PC-3 (cell line): ENCODE measurements at places on chromosomes 2 and 18. TPM values are rescaled to one million over a fixed set of nuclear protein-coding genes. Genes with fewer than 3 reads are reported as not detected.

Gene FKBP7
- total RNA-seq, result 3.7 and 4.2 TPM in 2 replicates

Gene FABP1
- total RNA-seq, result not detected in 2 replicates

GRCh38 chr2:233079953-233080835 is 20.1 kb downstream of the INPP5D start:
- no peak overlapping the region for H3K27ac ChIP-seq
- H3K36me3 ChIP-seq, result no peaks in the 10 kb centered on the region
- DNase-seq, result no peak
- no peaks in the 10 kb centered on the region for H3K4me1 ChIP-seq

- H3K27me3 ChIP-seq, result no peaks in the 10 kb centered on the region
- H3K36me3 ChIP-seq, result no peaks in the 10 kb centered on the region
- no peak overlapping the region for H3K4me3 ChIP-seq
- no peak for DNase-seq
These were observed 197.6 kb downstream of the MBD5 start for GRCh38 chr2:148218326-148219075.

GRCh38 chr18:62088156-62088555 is 98.7 kb downstream of the PIGN start:
- no peaks in the 10 kb centered on the region for H3K27me3 ChIP-seq
- no peaks in the 10 kb centered on the region for H3K36me3 ChIP-seq
- no peak overlapping the region for H3K27ac ChIP-seq

DNA sequence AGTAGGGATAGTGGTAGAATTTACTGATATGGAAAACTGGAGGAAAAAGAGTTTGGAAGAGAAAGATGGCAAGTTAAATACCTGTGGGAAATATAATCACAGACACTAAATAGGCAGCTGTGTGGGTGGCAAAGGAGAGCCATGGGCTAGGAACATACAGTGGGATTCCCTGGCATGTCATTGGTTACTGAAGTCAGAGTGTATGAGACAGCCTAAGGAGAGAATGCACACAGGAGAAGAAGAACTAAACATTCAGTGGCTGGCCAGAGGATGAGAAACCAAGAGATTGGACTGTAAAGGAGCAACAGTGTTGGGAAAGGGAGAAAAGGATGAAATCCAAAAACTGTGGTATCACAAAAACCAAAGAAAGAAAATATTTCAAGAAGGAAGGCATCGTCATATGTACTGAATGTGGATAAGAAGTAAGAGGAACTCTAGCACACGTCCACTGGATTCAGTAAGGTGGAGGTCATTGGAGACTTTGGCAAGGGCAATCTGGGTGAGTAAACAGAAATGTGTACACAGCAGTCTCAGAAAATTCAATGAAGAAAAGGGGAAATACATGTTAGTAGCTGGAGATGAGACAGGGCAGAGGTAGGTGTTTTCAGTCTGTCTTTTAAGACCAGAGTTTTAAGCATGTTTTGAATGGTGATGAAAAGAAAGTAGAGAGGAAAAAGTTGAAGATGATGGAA is 83.3 kb downstream of the SPIRE1 start:
- H3K4me1 ChIP-seq, result peaks cover 8% of the 10 kb centered on the region
- no peak for DNase-seq
- H3K4me3 ChIP-seq, result no peak overlapping the region

Gene GYPC
- not detected in 2 replicates for total RNA-seq

DNA sequence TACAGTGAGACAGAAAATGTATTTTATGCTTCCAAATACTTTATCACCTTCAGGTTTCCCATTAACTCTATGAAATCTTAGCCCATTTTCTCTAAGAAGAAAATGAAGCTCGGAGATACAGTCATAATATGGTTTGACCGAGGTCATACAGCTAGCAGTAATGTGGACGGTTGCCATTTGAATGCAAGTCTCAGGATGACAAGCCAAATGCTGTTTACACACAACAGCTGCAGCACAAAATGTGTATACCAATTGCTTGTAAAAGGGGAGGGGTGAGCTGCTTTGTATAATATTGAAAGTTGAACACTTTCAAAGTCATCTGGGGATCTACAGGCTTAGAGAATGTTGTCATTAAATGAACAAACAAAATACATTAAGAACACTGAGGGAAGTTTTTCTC is 93.8 kb upstream of the FSIP2 start:
- no peaks in the 10 kb centered on the region for H3K36me3 ChIP-seq
- no peak overlapping the region for H3K4me3 ChIP-seq
- H3K4me1 ChIP-seq, result no peaks in the 10 kb centered on the region
- H3K27ac ChIP-seq, result no peak overlapping the region
- no peaks in the 10 kb centered on the region for H3K27me3 ChIP-seq
- DNase-seq, result no peak

GRCh38 chr2:102025016-102025501 is 33.3 kb downstream of the IL1R2 start:
- H3K4me1 ChIP-seq, result 0 out of 2 replicates have a peak, but pooled peaks cover 4% of the 10 kb centered on the region
- no peak overlapping the region for H3K4me3 ChIP-seq
- DNase-seq, result no peak

GRCh38 chr2:45233301-45233700 is 224.0 kb upstream of the SIX2 start:
- no peaks in the 10 kb centered on the region for H3K36me3 ChIP-seq
- no peak overlapping the region for H3K4me3 ChIP-seq
- no peak overlapping the region for H3K27ac ChIP-seq
- no peak for DNase-seq
- H3K27me3 ChIP-seq, result no peaks in the 10 kb centered on the region

GRCh38 chr2:139156730-139157129 is 376.5 kb upstream of the NXPH2 start:
- H3K36me3 ChIP-seq, result no peaks in the 10 kb centered on the region
- H3K27me3 ChIP-seq, result no peaks in the 10 kb centered on the region
- H3K4me1 ChIP-seq, result peaks cover 8% of the 10 kb centered on the region; the same call in 1 of the 2 replicates

Gene ABCB6
- total RNA-seq, result 21.1 and 23.9 TPM in 2 replicates

DNA sequence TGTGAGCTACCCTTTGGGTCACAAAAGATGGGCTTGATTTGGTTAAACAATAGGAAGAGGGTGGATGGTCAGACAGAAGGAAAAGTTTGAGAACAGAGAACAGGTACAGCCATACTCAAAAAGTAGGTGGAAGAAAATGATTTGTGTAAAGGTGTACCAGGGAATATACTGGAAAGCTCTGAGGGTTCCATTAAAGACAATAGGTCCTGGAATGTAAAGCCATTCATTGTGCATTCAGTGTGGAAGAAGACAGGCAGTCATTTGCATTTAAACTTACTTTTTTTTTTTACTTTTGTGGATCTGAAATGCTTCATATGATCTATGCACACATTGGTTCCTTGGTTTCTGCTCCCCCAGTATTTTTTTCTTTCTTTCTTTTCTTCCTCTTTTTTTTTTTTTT is 581.4 kb upstream of the PIK3C3 start:
- H3K27ac ChIP-seq, result no peak overlapping the region
- no peaks in the 10 kb centered on the region for H3K27me3 ChIP-seq
- H3K36me3 ChIP-seq, result no peaks in the 10 kb centered on the region

DNA sequence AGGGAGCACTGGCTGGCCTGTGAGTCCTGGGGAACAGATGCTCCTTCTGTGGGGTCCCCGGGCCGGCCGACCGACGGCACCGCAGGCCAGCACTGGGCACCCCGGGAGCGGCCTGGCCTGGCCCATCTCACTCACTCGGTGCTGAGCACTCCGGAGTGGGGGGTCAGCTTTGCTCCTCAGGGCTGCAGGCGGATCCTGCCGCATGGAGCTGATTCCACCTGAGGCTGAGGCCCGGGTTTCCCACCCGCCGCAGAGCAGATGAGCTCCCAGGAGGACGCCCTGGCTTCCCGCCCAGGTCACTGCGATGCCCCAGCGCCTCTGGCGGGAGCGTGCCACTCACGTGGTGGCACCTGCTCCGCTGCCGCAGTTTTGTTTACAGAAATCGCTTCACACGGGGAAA is 418.6 kb downstream of the GALR1 start:
- H3K27ac ChIP-seq, result no peak overlapping the region
- no peaks in the 10 kb centered on the region for H3K4me1 ChIP-seq
- H3K36me3 ChIP-seq, result no peaks in the 10 kb centered on the region
- peaks cover 17% of the 10 kb centered on the region; the same call in 1 of the 2 replicates for H3K27me3 ChIP-seq

- no peaks in the 10 kb centered on the region for H3K27me3 ChIP-seq
- no peak overlapping the region for H3K27ac ChIP-seq
- no peak overlapping the region for H3K4me3 ChIP-seq
- peaks cover 9% of the 10 kb centered on the region for H3K4me1 ChIP-seq
- peaks cover 7% of the 10 kb centered on the region; the same call in 1 of the 2 replicates for H3K36me3 ChIP-seq
- DNase-seq, result peak; percentile 50
These were observed 83.8 kb downstream of the FAM117B start for GRCh38 chr2:202718614-202719013.

Gene FNDC4
- 1.7 and 4.7 TPM in 2 replicates for total RNA-seq

DNA sequence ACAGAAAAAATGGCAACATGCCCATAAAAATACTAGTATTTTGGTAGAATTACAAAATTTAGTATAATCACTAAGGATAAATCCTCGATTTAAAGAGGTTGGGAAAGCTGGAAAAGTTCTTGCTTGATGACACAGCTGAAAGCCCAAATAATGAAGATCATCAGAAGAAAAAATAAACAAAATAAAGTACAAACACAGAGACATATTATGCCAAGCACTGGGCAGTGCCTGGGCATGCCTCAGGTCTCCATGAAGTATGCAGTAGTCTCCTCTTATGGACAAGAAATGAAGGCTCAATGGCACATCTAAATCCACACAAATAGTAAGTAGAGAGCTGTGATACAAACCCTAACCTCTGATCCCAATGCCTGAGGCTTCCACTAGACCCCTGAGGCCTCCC is 57.7 kb downstream of the RNU4ATAC start:
- H3K4me3 ChIP-seq, result no peak overlapping the region
- H3K36me3 ChIP-seq, result no peaks in the 10 kb centered on the region
- H3K27ac ChIP-seq, result no peak overlapping the region
- no peaks in the 10 kb centered on the region for H3K4me1 ChIP-seq

- peak overlapping the region; percentile 94; the same call in 1 of the 2 replicates for H3K4me3 ChIP-seq
- peak overlapping the region; percentile 58 for H3K27ac ChIP-seq
- peaks cover 42% of the 10 kb centered on the region for H3K36me3 ChIP-seq
- peaks cover 27% of the 10 kb centered on the region for H3K4me1 ChIP-seq
These were observed 3.0 kb downstream of the BUB1 start for GRCh38 chr2:110674620-110675555.

- no peak overlapping the region for H3K27ac ChIP-seq
- H3K4me3 ChIP-seq, result no peak overlapping the region
- no peaks in the 10 kb centered on the region for H3K36me3 ChIP-seq
- no peaks in the 10 kb centered on the region for H3K27me3 ChIP-seq
- peak; percentile 46 for DNase-seq
These were observed 636.0 kb upstream of the LRATD1 start for GRCh38 chr2:13996527-13996926.

DNA sequence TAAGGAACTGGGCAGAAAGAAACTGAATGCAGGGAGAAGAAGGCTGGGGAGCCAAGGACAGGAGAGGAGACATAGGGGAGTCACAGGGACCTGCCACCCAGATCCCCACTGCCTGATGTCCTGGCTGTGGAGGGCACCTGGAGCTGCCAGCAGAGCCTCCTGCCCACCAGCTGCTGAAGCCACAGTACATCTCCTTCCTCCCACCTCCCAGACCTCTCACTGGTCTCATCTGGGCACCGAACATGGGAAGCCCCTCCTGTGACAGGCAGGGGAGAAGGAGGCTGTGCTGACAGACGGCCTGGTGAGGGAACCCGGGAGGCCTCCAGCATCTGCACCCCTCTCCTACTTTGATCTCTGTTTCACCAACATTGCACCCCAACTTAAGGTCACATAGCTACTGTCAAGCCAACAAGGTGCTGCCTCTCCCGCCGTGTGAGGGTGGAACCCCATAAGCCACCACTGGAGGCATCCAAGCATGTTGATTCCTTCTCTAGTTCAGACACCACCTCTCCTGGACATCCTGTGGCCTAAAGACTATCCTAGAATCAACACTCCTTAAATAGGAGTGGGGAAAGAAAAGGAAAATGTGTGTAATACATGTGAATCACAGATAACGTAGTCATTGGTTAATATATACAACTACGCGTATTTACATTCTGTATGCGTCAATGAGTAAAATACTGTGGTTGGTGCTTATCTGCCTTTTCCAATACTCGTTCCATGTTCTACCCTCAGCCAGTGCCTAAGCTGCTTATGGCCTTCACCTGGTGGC is 3.5 kb upstream of the RNPEPL1 start:
- no peaks in the 10 kb centered on the region; the same call in 1 of the 2 replicates for H3K36me3 ChIP-seq
- no peak overlapping the region for H3K4me3 ChIP-seq
- H3K27me3 ChIP-seq, result no peaks in the 10 kb centered on the region
- H3K27ac ChIP-seq, result peak overlapping the region; percentile 92
- peaks cover 58% of the 10 kb centered on the region for H3K4me1 ChIP-seq
- peak; percentile 31 for DNase-seq

Gene VWA3B
- total RNA-seq, result not detected in 2 replicates

DNA sequence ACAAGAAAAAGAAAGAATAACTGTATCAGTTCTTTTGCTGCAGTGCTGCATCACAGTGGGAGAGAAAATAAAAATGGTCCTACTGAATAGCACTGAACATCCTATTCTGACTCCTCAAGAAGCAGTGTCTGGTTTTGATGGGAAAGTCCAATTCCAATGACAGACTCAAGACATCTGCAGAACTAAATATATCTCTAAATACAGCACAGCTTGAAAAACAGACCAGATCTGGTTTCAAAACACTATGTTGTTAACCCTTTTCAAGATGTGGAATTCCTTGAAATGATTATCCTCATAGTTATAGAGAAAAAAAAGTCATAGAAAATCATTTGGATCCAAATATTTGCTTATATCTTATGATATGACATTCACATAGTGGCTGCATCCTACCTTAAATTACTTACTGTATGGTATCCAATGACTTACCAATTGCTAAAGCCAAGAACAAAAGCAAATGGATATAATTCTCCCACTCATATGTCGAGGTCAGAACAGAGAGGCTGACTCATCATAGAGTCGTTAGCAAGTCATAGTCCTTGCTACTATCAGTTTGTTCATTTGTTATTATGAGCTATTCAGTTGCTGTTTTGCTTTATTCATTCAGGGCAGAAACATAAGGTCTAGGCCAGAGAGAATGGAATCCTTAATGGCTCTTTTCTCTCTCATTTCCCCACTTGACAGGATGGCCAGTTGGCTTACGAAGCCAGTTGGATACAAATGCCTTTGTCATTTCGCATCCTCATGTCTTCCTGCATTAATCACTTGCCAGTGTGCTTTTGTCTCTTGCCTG is 62.5 kb upstream of the ACVR2A start:
- H3K27me3 ChIP-seq, result no peaks in the 10 kb centered on the region
- H3K4me1 ChIP-seq, result 0 out of 2 replicates have a peak, but pooled peaks cover 7% of the 10 kb centered on the region
- H3K36me3 ChIP-seq, result no peaks in the 10 kb centered on the region
- no peak overlapping the region for H3K4me3 ChIP-seq

DNA sequence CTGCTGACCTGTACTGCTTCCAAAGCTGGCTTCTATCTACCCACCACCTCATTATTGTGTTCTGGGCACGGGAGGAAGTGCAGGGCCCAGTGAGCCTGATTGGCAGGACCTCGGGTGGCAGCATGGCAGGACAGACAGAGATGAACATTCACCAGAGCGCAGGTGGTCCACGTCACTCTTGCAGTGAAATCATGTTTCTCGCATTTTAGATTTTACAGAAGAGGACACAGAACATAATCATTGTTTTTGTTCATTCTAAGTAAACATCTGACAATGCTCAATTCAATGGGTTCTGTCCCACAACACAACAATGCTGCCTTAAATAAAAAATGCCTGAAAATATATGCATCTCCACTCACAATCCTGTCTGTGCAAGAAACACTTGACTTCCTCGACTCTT is 11.5 kb upstream of the BIN1 start:
- no peak overlapping the region for H3K4me3 ChIP-seq
- H3K27ac ChIP-seq, result no peak overlapping the region
- H3K4me1 ChIP-seq, result no peaks in the 10 kb centered on the region
- no peaks in the 10 kb centered on the region for H3K27me3 ChIP-seq
- no peaks in the 10 kb centered on the region for H3K36me3 ChIP-seq
- DNase-seq, result no peak

- no peaks in the 10 kb centered on the region; the same call in none of the 2 replicates for H3K4me1 ChIP-seq
- H3K4me3 ChIP-seq, result no peak overlapping the region
- H3K36me3 ChIP-seq, result no peaks in the 10 kb centered on the region
- H3K27ac ChIP-seq, result no peak overlapping the region
These were observed 119.2 kb upstream of the CCDC68 start for GRCh38 chr18:55078303-55078932.
